ENCODE measurements at places on chromosomes 5 and 9. TPM values are rescaled to one million over a fixed set of nuclear protein-coding genes. Genes with fewer than 3 reads are reported as not detected.

The ZER1 gene
- total RNA-seq: 10.5 TPM

The FBLL1 gene
- total RNA-seq: 4.6 TPM

The SPINK4 gene
- total RNA-seq: not detected

The ANKRD34B gene
- not detected for total RNA-seq

Data from SJSA1 (cell line).